ENCODE measurements at places on chromosomes 12 and 14. TPM values are rescaled to one million over a fixed set of nuclear protein-coding genes. Genes with fewer than 3 reads are reported as not detected.

- DNase-seq: peak; percentile 19
Measured at GRCh38 chr12:108840605-108841332, 16.6 kb downstream of the SSH1 start.

DNA sequence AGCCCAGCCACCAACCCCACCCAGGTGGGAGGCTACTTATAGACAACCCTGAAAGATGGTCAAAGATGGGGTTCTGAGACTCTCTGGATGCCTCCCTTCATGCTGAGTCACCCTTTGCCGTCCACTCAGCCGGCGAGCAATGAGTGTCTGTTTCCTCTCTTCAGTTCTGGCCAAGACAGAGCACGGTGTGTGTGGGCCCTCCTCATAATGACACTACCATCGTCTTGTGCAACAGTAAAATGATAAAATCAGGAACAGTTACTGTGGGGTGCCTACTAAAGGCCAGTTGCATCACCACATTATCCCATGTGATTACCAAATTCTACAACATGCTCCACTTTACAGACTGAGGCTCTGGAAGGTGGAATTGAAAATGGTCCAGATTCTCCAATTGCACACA lies 7.0 kb upstream of the BDKRB1 start:
- DNase-seq: no peak

GRCh38 chr14:103028772-103029171 lies 28.6 kb downstream of the CDC42BPB start:
- DNase-seq: no peak

DNA sequence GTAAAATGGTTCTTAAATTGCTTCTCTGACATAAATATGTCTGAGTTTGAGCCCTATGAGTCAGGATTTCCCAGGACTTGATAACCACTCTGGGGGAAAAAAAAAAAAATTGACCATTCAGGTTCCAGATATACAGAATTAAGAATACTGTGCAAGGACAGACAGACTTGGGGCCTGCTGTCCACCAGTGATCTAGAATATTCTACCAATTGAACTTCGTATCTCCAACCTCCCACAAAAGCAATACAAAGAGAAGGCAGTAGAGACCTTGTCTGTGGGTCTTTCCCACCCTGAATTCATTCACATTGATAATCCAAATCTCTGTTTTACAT lies 4.1 kb downstream of the SINHCAF start:
- no peak for DNase-seq

GRCh38 chr12:87596636-87597035 lies 432.6 kb downstream of the C12orf50 start:
- no peak for DNase-seq

DNA sequence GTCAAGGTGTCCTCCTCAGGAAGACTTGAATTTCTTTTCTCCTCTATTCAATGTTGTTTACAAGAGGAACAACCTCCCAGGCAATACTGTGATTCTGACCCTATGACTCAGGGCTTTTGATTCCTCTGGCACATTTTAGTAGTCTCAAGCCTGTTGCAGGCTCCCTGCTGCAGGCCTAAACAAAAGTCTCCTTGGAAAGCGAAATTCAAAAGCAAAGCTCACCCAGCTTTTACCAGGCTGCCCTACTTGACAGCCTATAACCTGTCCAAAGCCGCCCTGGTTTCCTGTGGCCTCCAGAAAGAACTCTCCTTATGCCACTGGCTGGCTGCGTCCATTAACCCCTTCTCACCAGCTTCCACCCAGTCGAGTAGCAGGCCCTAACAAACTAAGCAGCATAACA lies 11.6 kb downstream of the FGD6 start:
- no peak for DNase-seq

DNA sequence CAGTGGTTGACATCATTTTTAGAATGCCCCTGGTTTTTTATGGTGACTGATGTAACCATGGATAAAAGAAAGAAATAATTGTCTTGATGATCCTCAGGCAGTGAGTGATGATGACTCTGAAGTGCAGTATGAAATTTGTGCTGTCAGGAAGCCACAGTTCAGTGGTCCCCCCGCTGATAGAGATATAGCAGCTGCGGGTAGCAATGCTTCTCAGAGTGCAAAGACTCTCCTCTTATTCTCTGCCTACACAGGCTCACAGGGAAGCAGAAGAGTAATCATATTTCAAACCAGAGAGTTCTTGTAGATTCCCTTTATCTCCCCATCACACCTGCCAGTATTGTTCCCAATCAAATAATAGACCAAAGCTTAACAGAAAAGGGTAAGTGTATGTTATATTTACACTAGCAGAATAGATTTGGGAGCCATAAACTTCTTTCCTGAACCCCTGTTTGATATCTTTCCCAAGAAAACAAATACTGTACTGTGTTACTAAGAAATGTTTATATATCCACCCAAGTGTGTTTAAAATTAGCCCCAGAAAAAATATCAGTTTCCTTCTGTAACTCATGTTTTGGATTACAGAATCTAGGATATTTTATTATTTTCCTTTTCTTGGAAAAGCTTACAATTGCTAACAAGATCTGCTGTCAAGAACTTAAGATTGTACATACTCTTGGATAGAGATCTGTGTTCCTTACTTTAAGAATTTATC lies 1817.4 kb upstream of the FLRT2 start:
- DNase-seq: no peak

DNA sequence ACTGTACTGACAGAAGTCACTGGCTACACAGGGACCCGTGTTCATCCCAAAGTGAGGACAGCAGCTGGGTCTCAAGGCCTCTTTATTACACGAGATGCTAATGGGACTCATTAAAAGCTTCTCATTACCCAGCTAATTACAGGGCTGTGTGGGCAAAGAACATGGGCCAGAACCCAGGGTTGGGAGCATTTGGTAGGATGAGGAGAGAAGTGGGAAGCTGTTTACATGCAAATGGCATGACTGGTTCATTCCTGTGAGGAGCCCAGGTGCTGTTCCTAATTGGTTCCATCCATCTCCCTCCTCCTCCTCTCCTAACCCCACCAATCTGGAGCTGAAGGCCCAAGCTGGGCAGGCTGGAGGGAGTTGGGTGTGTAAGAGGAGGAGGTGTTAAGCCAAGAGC lies 8.9 kb upstream of the TAC3 start:
- no peak for DNase-seq

- DNase-seq: no peak
Measured at GRCh38 chr14:29529418-29529817, 398.2 kb downstream of the PRKD1 start.

GRCh38 chr12:38508246-38508645 lies 191.7 kb downstream of the ALG10B start:
- DNase-seq: no peak

- peak; percentile 64 for DNase-seq
Measured at GRCh38 chr12:57005980-57006808, at the start of gene ZBTB39. TSS of gene ZBTB39 (minus strand) at chr12:57006546. CDS start at chr12:57004917, 1,629 bp downstream.

GRCh38 chr14:21068521-21069387 lies 1.4 kb upstream of the ARHGEF40 start:
- peak; percentile 67 for DNase-seq

- no peak for DNase-seq
Measured at GRCh38 chr12:32692358-32692757, 13.3 kb downstream of the DNM1L start.

DNA sequence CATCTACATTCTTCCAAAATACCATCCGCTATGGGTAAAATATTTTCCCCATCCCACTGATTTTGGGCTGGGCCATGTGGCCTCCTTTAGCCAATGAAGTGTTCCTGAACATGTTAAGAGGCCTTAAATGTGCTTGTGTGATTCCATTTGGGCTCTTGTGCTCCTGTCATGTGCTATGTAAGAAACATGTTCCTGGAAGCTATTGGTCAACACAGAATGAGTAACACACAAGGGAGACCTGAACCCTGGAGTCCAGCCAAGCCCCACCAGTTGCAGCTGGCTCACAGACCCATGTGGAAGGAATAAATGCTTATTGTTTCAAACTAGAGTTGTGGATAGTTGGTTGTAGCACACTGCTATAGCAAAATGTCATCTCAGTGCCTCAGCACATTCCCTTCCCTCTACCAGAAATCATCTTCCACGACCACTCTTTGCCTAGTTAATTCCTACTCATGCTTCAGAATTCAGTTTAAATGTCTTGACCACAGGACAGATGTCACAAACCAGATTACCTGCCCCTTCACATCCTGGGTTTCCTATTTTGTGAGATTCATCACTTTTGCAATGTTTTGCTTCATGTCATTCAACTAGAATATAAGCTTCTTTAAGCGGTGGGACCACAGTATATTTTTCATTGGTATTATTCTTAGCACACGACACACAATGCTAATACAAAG lies 217.3 kb upstream of the EEA1 start:
- no peak for DNase-seq

DNA sequence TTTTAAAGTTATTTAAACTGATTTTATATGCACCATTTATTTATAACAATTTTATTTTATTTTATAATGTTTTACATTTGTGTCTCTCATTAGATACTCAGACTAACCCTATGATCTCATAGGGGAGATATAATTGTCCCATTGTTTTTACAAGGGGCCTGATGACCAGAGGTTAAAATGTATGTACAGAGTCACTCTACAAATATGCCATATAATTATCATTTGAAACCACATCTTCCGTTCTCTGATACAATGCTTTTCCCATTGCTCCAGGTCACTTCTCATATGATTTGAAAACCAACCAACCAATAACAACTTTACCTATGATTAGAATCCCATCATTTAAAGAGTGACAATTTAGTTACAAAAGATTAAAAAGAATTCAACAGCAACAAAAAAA lies 137.8 kb downstream of the GPHN start:
- no peak for DNase-seq

- DNase-seq: peak; percentile 79
Measured at GRCh38 chr12:132572106-132572505, 38.3 kb downstream of the LRCOL1 start.

DNA sequence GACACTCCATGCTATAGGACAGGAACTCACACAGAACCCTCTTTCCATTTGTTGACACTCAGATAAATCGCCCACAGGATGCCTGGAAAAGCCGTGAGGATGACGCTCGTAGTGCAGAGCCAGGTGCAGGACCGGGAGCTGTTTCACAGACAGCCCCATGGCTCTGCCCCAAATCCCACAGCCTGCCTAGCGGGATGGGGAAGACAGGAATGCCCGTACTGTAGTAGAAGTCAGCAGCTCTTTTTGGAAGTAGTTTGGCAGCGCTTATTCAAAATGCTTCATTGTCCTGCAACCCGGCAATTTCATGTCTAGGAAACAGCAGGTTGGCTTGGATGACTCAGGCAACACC lies 41.6 kb downstream of the JAG2 start:
- DNase-seq: no peak

DNA sequence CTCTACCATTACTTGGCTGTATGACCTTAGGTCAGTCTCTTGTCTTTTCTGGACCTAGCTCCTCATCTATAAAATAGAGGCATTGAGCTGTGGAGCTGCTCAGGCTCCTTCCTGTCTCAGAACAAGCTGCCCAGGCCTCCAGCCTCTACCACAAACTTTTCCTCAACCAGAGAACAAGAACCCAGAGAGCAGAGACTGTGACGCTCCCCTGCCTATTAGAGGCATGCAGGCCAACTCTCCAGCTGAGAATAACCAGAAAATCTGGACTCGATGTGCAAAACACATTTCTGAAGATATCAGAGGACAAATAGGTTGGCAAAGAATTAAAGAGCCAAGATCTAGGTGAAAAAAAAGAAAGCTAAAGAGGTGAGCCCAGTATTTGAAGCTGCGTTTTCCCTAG lies 17.8 kb upstream of the PNMA1 start:
- no peak for DNase-seq

DNA sequence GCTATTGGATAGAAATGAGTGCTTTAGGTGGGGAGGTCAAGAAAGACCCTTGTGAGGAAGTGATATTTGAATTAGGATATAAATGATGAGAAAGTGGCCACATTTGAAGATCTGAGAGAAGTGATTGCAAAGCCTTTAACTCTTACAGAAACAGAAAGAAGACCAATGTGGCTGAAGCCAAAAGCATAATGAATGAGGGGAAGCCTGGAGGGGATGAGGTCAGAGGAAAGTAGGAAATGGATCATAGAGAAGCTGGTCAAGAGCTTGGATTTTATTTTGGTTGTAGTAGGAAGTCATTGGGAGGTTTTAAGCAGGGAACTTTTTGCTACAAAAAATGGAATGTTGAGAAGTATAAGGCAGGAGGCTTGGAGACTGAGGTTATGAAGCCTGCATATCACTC lies 3.5 kb upstream of the GYS2 start:
- no peak for DNase-seq

GRCh38 chr14:75823334-75823733 lies 158.5 kb downstream of the TGFB3 start:
- DNase-seq: no peak

- DNase-seq: no peak
Measured at GRCh38 chr12:105850103-105850968, 288.4 kb downstream of the NUAK1 start.

DNA sequence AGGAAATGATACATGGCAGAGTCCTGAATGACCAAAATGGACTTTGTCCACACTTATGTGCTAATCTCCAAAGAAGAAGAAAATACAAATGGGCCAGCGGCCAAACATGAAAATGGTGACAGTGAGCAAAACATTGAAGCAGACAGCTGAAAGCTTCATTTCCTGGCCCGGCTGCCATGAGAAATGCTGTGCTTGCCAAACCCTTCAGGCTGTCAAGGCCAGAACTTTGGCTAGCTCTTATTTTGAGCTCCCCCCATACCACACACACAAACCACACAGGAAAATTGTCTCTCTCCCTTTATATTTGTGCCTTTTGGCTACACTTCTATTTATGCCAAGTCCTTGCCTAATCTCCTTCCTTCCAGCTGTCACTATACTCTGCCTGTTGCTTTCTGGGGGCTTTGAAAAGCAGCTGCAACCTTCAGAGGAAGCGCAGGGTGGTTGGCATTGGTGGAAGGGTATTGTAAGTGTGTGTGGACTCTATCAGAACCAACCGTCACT lies 323.8 kb downstream of the RAD51B start:
- no peak for DNase-seq

- DNase-seq: no peak
Measured at GRCh38 chr12:20390846-20391245, 22.5 kb downstream of the PDE3A start.

GRCh38 chr12:104566244-104566993 lies 109.7 kb downstream of the CHST11 start:
- DNase-seq: no peak

- no peak for DNase-seq
Measured at GRCh38 chr12:11540156-11540555, 109.3 kb upstream of the ETV6 start.

Gene ITGB7
- 9.7 TPM for total RNA-seq

Gene NOVA1
- total RNA-seq: 3.4 TPM

Gene SOAT2
- total RNA-seq: not detected

Gene PDZRN4
- total RNA-seq: 1.6 TPM

Gene SDSL
- 12.8 TPM for total RNA-seq

Gene SRGAP1
- 6.7 TPM for total RNA-seq

Gene SOX5
- 14.0 TPM for total RNA-seq

Gene OTUB2
- 1.9 TPM for total RNA-seq

Gene MAP3K9
- total RNA-seq: 9.4 TPM

Gene SIX1
- 2.3 TPM for total RNA-seq

Gene KCNA5
- 1.5 TPM for total RNA-seq

Gene AJUBA
- total RNA-seq: 28.7 TPM

Gene CPNE6
- not detected for total RNA-seq

Gene TRIAP1
- 20.4 TPM for total RNA-seq

Gene FAR2
- 23.7 TPM for total RNA-seq

Gene PAH
- not detected for total RNA-seq

Gene DTX3
- 21.4 TPM for total RNA-seq

Gene TBX3
- total RNA-seq: 50.9 TPM

Gene ERG28
- total RNA-seq: 30.2 TPM
